ENCODE measurements at places on chromosomes 1 and 21. TPM values are rescaled to one million over a fixed set of nuclear protein-coding genes. Genes with fewer than 3 reads are reported as not detected.

Gene SELL
- polyA plus RNA-seq = 1.3 TPM

Gene ABCG1
- polyA plus RNA-seq = 5.6 TPM

Gene TCP10L
- polyA plus RNA-seq = 5.2 TPM

Gene KRTAP11-1
- polyA plus RNA-seq = not detected

Gene RGS1
- polyA plus RNA-seq = 5.0 TPM

Gene RBM34
- 68.9 TPM for polyA plus RNA-seq

- DNase-seq = no peak
Observed at GRCh38 chr1:225437710-225438437, 10.0 kb upstream of the LBR start.

GRCh38 chr1:13583966-13584791 lies 547 bp downstream of the PDPN start:
- DNase-seq = peak; percentile 80

DNA sequence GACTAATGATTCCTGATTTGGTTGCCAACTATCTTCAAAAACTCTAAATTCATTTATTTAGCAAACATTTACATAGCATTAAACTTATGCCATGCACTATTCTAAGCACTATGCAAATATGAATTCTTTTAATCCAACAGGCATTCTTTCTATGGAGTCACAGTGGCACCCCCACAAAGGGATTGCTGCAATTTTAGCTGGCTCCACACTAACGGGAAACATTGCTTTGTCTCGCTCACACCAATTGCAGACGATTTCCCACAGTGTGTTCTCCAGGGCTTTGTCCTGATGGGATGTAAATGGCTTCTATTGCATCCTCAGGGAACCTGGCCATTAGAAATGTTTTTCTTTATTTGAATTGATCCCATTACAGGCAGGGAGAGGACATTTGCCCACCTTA lies 259.1 kb downstream of the BARHL2 start:
- no peak for DNase-seq

DNA sequence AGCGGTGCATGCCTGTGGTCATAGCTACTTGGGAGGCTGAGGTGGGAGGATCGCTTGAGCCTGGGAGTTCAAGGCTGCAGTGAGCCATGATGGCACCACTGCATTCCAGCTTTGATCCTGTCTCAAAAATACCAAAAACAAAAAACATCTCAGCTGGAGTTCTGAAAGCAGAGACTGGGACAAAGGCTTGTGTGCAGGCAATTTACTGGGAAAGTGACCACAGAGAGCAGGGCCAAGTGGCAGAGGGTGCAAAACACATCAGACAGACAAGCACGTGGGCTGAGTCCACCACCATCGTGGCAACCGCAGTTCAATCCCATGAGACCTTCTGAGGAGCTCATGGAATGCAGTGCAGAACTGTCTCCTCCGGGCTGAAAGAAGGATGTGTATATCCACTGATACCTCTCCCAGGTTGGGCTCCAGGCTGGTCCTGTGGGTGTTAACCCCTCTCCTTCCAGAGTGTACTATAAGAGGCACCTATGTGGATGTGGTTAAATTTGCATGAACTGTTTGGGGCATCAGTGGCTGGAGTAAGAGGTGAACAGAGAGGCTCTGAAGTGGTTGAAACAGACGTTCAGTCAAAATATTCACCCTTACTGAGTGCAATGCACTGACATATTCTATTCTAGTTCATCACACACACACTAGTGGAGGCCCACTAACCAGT lies 10.8 kb downstream of the PIGP start:
- no peak for DNase-seq

- DNase-seq = no peak
Observed at GRCh38 chr1:155022927-155023236, 10.7 kb downstream of the DCST2 start.

GRCh38 chr21:31318971-31319370 lies 25.1 kb downstream of the TIAM1 start:
- no peak for DNase-seq

DNA sequence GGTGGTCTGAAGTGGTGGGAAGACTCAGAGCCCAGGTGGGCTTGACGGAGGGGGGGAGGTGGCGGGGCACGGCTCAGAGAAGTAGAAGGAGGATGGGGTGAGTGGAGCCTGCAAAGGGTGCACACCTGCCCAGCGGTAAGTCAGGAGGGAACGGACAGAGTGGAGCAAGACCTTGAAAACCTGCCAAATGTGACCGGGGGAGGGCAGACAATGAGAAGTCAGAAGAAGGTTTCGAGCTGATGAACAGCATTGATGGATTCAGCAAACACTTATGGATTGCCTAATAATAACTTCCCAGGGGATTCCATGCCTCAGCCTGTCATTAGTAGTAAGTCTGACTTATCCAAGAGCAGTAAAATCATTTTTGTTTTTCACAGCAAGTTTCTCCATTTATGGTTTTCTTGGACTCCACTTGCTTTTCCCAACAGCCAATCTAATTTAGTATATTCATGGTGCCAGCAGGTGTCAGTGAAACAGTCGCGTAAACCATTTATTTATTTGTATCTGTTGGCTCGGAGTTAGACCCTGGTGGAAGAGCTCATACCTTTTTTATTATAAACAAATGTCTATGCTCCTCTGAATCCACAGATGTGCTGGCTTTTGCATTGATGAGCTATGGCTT lies 279.1 kb downstream of the PCP4 start:
- no peak for DNase-seq
